ENCODE measurements at places on chromosomes 2 and 18. TPM values are rescaled to one million over a fixed set of nuclear protein-coding genes. Genes with fewer than 3 reads are reported as not detected.

DNA sequence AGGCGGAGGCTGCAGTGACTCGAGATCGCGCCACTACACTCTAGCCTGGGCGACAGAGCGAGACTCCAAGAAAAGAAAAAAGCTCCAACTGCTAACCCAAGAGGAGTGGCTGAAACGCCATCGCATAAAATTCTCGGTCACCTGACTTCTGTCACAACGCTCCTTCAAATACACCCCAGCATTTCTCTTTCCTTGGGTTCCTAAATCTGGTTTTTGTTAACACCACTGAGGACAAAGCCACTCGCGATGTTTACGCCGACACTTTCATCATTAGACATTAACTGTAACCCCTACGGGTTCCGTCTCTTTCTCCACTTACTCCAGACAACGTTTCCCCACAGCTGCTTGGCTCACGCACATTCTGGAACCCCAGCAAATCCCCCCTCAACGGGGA is 679 bp downstream of the CLK1 start:
- no peak for DNase-seq

- DNase-seq: no peak
These were observed 6.2 kb downstream of the ATP5MC3 start for GRCh38 chr2:175175320-175175719.

- peak; percentile 43 for DNase-seq
These were observed 89.4 kb upstream of the MAP2 start for GRCh38 chr2:209334188-209335017.

DNA sequence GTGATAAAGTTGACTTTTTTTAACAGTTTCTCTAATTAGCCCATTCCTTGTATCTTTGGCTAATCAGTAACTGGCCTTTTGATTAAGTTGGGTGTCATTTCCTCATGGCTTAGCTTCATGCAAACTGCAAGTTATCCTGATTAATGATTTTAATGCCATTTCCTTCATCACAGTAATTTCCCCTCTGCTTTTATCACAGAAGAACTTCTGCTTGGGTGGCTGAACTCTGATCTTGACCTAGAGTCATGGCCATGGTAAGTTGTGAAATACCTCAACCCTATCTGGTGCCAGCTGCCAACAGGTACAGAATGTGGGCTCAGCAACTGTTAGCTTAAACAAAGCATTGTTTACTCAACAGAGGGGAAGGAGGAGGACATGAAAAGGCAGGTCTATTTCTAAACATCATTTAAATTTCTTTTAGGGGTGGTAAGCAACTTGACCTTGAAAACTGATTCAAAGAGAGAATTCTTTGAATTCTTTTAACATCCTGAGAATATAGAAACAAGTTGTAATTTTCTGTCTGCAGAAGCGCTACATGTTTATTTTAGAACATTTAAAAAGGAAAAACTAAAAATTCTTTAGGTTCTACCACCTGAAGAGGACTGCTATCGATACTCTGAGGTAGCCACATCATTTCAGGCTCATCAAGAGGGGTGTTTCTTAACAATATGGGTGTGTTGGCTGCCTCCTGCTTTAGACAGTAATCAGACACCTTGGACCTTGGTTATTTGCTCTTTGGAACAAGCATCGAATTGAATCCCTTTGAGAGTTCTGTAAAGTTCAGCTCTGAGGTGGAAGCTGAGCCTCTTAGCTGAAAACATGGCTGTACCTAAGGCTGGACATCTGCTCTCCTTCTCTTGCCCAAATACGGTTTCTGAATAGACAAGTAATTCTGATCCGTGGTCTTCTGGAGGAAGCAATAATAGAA is 39.7 kb downstream of the ANXA4 start:
- DNase-seq: no peak

GRCh38 chr2:54469484-54470053 is 13.4 kb downstream of the SPTBN1 start:
- DNase-seq: no peak

DNA sequence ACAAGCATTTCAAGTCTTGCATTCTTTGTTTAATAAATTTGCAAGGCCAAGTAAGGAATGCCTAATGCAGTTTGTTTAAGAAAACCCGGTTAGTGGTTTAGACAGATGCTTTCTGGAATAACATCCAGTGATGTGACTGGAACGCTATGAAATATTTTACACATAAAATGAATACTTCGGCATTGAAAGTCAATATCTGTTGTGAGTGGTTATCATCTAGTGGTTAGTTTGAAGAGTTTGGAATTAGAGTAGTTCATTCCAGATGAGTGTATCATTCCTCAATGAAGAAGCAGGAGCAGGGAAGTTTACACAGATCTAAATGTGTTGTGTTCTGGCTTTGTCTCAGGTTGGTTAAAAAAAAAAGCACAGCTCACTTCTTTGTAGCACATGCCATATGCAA is 608.0 kb upstream of the PIK3C3 start:
- DNase-seq: no peak

GRCh38 chr18:63309422-63309821 is 10.1 kb downstream of the BCL2 start:
- no peak for DNase-seq

DNA sequence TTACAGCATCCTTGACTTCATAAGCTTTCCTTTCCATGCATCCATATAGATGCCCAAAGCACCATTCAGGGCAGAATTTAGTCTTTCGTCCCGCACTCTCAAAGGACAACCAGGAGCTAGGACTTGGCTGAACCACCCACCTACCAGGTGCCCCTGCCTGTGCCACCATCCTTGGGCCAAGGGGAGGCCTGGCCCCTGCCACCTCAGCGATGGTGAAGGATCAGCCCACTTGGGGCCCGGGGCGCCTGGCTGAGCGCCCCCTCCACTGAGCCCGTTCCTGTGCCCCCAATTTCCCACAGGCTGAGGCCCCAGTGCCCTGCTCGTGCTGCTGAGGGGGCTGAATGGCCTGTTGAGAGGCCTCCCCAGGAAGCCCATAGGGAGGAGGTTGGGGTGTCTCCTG is 33.3 kb upstream of the ALPP start:
- no peak for DNase-seq

GRCh38 chr2:71223767-71224333 is 3.1 kb downstream of the PAIP2B start:
- DNase-seq: peak; percentile 24

GRCh38 chr2:23745726-23746105 is 181.2 kb downstream of the ATAD2B start:
- no peak for DNase-seq

GRCh38 chr2:133828913-133829312 is 260.6 kb upstream of the NCKAP5 start:
- no peak for DNase-seq

GRCh38 chr2:9708683-9709538 is 78.1 kb upstream of the YWHAQ start:
- no peak for DNase-seq

DNA sequence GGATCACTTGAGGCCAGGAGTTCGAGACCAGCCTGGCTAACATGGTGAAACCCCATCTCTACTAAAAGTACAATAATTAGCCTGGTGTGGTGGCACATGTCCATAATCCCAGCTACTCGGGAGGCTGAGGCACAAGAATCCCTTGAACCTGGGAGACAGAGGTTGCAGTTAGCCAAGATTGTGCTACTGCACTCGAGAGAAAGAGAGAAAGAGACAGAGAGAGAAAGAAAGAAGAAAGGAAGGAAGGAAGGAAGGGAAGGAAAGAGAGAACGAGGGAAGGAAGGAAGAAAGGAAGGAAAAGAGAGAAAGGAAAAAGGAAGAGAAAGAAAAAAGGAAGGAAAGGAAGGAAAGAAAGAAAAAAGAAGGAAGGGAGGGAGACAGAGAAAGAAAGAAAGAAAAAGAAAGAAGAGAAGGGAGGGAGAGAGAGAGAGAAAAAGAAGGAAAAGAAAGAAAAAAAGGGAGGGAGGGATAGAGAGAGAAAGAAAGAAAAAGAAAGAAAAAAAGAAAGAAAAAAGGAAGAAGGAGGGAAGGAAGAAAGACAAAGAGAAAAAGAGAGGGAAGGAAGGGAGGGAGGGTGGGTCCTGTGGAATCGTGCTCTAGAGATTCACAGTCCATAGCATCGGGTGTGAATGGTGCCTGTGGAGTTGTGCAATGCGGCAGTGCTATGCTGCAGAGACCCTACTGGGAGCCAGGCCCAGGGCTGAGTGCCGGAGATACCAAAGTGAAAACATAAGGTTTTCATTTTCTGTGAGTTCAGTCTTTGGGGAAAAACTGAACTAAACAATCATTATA is 4.6 kb upstream of the SDC1 start:
- no peak for DNase-seq

DNA sequence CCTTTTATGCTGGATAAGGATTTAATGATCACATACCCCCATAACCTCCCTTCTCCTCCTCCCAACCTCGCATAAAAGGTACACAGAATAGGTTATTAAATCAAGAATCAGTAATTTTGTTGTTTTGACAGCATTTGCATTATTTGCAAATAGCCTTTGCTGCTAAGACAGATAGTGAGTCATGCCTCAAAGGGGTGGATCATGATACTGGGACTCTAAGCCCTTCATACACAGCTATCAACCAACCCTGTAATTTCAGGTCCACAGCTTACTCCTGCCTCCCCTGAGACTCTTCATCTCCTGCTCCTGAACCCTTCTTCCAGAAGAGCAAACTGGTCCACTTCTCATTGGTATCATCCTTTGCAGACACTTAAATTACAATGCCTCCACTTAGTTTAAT is 73.8 kb upstream of the KLHL29 start:
- DNase-seq: no peak

GRCh38 chr2:235611349-235611748 is 117.5 kb downstream of the AGAP1 start:
- no peak for DNase-seq

GRCh38 chr18:62518460-62519375 is 4.1 kb upstream of the ZCCHC2 start:
- DNase-seq: no peak

- no peak for DNase-seq
These were observed 23.0 kb upstream of the MGAT5 start for GRCh38 chr2:134230885-134231284.

GRCh38 chr18:79611040-79611681 is 68.4 kb upstream of the CTDP1 start:
- no peak for DNase-seq

GRCh38 chr2:120551522-120551921 is 184.1 kb upstream of the GLI2 start:
- no peak for DNase-seq

DNA sequence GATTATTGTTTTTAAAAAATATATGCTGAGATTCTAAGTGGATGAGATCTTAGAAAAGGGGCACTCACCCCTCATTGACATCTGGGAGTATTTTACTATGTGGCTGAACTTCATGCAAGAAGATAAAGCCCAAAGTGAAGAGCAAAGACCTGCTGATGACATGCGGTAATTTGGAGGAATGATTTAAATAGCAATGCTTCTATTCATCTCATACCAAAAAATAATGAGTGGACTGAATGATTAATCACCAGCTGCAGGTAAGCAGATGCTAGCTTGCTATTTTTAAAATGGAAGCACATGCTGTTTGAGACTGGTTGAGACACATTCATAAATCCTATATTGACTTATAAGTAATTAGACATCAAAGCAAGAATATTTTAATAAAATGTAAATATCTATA is 12.7 kb upstream of the CDK15 start:
- DNase-seq: no peak

DNA sequence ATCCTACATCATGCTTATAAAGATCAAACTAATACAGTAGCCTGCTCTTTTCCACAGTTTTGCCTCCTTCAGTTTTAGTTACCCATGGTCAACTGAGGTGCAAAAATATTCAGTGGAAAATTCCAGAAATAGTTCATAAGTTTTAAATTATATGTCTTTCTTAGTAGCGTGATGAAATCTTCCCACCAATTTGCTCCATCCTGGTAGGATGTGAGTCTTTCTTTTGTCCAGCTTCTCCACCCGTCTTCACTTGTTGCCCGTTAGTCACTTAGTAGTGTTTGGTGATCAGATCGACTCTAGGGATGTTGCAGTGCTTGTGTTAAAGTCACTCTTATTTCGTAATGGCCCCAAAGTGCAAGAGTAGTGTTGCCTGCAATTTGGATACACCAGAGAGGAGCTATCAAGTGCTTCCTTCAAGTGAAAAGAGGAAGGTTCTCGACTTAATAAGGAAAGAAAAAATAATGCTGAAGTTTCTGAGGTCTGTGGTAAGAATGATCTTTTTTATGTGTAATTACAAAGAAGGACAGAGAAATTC is 57.0 kb downstream of the CEP192 start:
- DNase-seq: no peak

DNA sequence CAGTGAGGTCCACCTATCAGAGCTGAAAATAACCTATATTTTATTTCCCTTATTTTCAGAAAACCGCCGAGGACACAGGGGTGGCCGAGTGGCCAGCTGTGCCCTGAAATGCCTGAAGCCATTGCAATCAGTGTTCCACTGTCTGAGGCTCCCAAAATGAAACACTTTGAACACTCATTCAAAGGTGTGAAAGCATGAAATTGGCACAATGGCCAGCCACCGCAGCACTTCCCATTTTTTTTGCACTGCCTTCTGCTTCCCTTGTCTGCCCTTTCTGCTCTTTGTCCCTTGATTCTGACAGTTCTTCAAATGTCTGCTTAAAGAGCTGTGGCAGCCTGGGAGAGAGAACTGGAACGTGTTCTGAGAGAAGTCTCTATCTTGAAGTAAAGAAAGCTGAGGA is 1127.5 kb upstream of the CELF4 start:
- DNase-seq: no peak

The SP140 gene
- 1.1 TPM for total RNA-seq

The NR4A2 gene
- 0.85 TPM for total RNA-seq

The CDCA7 gene
- total RNA-seq: 60.5 TPM

The SNORC gene
- 6.8 TPM for total RNA-seq

The SULT1C3 gene
- total RNA-seq: not detected

The C1QL2 gene
- not detected for total RNA-seq

The ZSWIM2 gene
- not detected for total RNA-seq

The MAP4K3 gene
- 26.6 TPM for total RNA-seq

The UGT1A3 gene
- total RNA-seq: not detected

The MBP gene
- 88.8 TPM for total RNA-seq

The ASB18 gene
- total RNA-seq: not detected

The DSG3 gene
- 0.03 TPM for total RNA-seq

Measured in Panc1 (cell line).